ENCODE measurements at places on chromosomes 11 and 22.
A peak's percentile ranks its signal among the peaks of the same experiment; 100 is the strongest.

GRCh38 chr11:94325681-94326080 lies 21.3 kb downstream of the IZUMO1R start:
- no peak for DNase-seq

DNA sequence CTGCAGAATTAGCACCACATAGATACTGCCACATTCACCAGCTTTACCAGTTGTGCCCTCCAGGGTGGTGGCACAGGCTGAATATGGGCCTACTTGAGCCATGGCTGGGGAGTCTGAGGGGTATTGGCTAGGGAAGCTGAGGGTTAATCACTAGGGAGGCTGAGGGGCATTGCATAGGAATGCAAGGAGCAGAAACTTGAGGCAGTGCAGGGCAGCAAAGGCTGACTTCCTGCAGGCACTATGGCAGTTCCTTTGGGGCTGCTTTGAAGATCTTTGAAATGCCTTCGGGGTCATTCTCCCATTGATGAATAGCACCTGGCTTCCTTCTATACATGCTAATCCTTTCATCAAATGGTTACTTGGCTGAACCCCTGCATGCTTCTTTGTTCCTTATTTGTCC lies 171.5 kb downstream of the RCN1 start:
- no peak for DNase-seq

DNA sequence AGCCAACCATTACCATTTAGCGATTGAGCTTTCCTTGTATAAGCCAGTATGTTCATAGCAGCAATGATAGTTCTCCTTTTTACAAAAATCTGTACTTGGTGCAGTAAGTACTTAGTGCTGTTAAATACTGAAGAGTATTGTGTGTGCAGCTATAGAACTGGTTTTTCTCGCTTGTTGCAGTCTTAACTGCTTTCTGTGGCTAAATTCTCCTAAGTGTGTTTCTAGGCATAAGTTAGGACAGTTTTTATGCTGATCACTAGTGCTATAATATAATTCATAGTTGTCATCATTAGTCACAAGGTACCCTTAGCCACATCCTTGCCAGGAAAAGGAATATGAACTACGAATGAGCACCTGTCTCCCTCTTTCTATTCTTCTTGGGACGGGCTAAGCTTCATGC lies 107.7 kb downstream of the GRAMD1B start:
- no peak for DNase-seq

GRCh38 chr22:50581031-50581949 lies 1.4 kb downstream of the CHKB start:
- no peak for DNase-seq

- no peak for DNase-seq
Observed at GRCh38 chr11:115363921-115364320, 140.3 kb downstream of the CADM1 start.

DNA sequence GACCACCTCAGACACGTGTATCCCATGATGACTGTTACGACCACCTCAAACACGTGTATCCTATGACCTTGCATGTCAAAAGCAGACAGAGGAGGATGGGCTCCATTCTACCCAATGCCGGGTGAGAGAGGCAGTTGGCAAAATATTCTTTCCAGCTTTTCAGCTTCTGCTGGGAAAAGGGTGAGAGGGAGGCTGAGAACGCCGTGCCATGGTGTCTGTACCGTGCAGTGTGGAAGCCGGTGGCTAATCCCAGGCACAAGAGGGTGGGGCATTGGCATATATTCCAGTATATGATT lies 1478.4 kb downstream of the TBC1D22A start:
- DNase-seq: no peak

- DNase-seq: no peak
Observed at GRCh38 chr11:72776117-72776843, 17.6 kb downstream of the STARD10 start.

- DNase-seq: no peak
Observed at GRCh38 chr11:62398011-62398994, 20.5 kb upstream of the SCGB1A1 start.

DNA sequence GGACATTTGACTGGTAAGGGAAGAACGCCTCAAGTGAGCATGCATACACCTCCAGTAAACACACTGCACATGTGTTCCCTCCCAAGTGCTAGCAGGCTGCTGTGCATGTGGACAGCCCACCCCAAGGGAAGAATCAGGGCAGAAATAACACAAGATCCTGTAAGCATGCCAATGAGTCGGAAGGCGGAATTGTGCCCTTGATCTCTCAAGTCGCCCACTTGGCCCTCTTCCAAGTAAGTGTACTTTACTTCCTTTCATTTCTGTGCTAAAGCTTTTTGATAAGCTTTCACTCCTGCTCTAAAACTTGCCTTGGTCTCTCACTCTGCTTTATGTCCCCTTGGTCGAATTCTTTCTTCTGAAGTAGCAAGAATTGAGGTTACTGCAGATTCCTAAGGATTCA lies 139.6 kb downstream of the TRPC6 start:
- DNase-seq: no peak

DNA sequence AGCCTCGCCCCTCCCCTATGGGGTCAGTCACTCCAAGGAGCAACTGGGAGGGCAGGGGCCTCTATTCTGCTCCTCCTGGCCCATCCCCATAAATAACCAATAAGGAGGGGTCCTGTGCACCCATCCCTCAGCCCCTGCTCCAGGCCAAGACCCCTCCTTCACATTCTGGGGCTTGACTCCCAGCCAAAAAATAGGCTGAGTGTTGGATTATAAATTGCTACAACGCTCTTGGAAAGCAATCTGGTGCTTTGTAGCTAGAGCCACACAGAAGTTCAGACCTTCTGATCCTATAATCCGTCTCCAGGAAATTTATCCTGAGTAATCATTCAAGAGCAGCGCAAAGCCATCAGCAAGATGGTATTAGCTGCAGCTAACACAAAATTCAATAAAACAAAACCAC lies 42.5 kb downstream of the ABCC8 start:
- no peak for DNase-seq

- no peak for DNase-seq
Observed at GRCh38 chr11:108580043-108580442, 13.5 kb downstream of the EXPH5 start.

DNA sequence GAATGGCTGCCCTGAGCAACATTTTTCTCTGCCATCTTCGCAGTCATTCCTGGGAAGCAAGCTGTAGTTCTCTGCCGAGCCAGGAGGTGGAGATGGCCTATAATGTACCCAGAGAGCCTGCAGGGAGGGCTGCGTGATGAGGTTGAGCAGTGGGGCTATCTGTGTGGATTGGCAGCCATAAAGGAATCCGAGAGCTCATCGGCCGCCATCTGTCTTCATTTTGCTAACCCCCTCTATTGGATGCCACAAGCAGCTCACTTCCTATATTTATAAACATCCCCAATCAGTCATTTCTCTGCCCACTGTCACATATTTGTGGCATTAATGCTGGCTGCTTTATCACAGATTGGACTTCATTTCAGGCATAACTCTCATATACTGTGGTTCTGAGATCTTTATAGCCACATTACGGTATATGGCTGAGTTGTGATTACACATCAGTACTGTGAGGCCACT lies 209.5 kb downstream of the NTM start:
- no peak for DNase-seq

GRCh38 chr11:102194990-102195389 lies 84.7 kb downstream of the YAP1 start:
- no peak for DNase-seq

- no peak for DNase-seq
Observed at GRCh38 chr11:11984563-11984962, 23.9 kb downstream of the DKK3 start.

DNA sequence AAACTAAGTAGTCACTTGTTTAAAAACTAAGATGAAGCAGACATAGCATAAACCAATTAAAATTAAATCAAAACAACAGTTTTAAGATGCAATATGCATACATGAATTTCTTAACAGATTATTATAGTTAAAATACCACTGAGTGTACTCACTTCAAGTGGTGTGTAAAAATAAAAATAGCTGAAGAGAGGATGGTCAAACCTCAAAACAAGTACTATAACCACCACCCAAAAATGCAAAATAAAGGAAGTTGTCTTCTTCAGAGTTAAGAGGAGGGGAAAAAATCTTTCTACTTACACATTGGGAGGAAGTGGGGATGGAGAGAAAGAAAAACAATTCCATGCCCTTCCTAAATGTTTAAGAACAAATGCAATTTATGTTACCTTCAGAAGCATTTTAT lies 31.9 kb downstream of the RRAS2 start:
- DNase-seq: no peak

GRCh38 chr11:17313349-17314231 lies 37.1 kb downstream of the NUCB2 start:
- DNase-seq: no peak

GRCh38 chr22:47401592-47401898 lies 639.1 kb downstream of the TBC1D22A start:
- DNase-seq: no peak

DNA sequence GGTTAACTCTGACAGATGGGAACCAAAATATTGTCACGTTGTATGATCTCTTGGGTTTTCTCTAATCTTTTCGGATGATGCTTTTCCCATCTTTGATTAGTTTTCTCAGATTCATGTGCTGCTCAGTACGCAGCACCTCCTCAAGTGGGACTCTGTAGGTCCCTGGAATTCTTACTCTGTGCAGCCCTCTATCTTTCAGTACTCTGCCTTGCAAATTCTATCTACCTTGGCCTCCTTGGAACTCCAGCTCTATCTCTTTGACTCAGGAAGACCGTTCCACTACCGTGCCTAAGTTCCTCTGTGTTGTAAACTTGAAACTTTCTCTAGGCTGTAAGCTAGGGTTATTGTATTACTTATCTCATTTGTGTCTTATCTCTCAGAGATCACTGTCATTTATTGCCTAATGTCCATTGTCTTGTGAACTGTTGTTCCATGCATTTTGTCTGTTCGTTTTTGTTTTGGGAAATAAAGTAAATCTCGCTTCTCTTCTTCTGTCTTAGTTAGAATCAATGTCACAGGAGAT lies 20.1 kb upstream of the CHORDC1 start:
- no peak for DNase-seq

DNA sequence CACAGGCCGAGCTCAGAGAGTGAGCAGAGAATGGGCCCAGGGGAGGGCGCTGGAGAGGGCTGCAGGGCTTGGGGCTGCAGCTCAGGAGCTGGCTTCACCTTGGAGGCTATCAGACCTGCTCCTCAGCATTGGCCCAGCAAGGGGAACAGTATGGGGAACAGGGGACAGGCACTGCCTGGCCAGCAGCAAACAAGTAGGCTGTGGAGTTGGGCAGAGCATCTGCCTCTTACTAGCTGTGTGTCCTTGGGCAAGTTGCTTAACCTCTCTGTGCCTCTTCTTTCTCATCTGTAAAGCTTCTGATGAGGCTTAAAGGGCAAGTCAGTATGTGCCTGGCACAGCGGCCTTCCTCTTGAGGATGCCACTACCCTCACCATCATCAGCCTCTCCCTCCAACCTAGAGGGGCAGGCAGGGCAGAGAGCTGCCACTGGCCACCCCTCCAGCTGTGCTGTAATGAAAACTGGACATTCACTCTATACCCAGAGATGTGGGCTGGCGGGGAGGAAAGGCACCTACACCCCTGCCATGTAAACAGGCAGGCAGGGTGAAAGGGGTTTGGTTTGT lies 7.5 kb upstream of the CDKN1C start:
- DNase-seq: no peak

GRCh38 chr11:57426929-57427726 lies at the start of gene SLC43A3:
TSS of gene SLC43A3 (minus strand) at chr11:57427121. CDS start at chr11:57426172, 949 bp downstream.
- DNase-seq: peak; percentile 23

DNA sequence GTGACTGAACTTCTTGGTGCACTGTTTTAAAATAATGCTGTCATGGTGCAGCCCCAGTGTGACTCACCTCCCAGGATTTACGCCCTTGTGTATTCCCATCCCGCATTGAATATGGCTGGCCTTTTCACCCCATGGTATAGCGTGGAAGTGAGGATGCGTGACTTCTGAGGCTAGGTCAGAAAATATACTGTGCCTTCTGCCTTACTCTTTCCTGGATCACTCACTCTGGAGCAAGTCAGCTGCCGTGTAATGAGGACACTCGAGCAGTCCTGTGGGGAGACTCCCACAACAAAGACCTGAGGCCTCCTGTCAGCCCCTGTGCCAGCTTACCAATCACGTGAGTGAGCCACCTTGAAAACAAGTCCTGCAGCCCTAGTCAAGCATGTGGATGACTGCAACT lies 471.9 kb upstream of the KIRREL3 start:
- DNase-seq: no peak

DNA sequence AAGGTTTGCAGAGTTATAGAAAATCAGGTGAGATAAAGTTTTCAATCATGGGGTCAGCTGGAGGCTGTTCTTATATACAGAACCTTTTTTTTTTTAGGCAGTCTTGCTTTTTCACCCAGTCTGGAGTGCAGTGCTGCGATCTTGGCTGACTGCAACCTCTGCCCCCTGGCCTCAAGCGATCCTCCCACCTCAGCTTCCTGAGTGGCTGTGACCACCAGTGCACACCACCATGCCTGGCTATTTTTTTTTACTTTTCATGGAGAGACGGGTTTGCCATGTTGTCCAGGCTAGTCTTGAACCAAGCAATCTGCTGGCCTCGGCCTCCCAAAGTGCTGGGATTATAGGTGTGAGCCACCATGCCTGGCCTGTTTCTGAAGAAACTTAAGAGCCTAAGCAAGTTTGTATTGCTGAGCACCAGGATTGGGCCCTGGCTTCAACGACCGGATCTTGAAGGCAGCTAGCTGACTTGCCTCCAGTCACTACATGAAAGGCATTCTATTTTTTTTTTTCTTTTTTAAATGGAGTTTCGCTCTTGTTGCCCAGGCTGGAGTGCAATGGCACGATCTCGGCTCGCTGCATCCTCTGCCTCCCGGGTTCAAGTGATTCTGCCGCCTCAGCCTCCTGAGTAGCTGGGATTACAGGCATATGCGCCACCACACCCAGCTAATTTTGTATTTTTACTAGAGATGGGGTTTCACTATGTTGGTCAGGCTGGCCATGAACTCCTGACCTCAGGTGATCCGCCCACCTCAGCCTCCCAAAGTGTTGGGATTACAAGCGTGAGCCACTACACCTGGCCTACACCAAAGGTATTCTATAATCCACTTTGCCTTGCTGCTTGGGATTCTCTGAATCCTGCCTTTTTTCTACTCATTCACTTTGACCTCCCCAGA lies 7.6 kb downstream of the XBP1 start:
- no peak for DNase-seq

GRCh38 chr11:18624161-18624560 lies 10.0 kb downstream of the SPTY2D1 start:
- no peak for DNase-seq

- no peak for DNase-seq
Observed at GRCh38 chr11:36790526-36790925, 192.5 kb upstream of the RAG2 start.

GRCh38 chr11:91998481-91998880 lies 226.1 kb upstream of the FAT3 start:
- DNase-seq: no peak

GRCh38 chr11:115493488-115493887 lies 10.7 kb downstream of the CADM1 start:
- DNase-seq: no peak

- DNase-seq: no peak
Observed at GRCh38 chr11:1064167-1064566, 10.5 kb upstream of the MUC2 start.

Data from hypothalamus (tissue), 51 donors.